Activated T-cell treated with anti-CD3 and anti-CD28 coated beads for 48 hours (primary cell): ENCODE measurements at places on chromosomes 1 and 21.

- DNase-seq = no peak
Observed at GRCh38 chr1:64001038-64001437, 202.4 kb upstream of the UBE2U start.

DNA sequence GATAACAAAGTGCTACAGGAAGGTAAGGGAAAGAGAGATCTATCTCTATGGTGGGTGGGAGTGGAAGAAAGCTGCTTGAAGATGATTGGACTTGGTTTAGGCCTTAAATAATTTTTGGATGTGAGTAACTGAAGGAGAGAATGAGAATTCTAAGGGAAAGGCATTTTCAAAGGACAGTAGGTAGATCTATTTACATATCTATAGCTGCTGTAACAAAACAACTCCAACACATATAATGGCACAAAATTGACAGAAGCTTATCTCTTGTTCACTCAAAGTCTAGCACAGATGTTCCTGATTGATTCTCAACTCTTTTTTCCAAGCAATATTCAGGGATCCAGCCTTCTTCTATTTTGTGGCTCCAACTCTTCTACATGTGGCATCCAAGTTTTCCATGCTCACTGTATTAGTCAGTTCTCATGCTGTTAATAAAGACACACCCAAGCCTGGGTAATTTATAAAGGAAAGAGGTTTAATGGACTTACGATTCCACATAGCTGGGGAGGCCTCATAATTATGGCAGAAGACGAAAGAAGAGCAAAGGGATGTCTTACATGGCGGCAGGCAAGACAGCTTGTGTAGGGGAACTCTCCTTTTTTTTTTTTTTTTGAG, 3.1 kb upstream of the DDAH1 start:
- no peak for DNase-seq

DNA sequence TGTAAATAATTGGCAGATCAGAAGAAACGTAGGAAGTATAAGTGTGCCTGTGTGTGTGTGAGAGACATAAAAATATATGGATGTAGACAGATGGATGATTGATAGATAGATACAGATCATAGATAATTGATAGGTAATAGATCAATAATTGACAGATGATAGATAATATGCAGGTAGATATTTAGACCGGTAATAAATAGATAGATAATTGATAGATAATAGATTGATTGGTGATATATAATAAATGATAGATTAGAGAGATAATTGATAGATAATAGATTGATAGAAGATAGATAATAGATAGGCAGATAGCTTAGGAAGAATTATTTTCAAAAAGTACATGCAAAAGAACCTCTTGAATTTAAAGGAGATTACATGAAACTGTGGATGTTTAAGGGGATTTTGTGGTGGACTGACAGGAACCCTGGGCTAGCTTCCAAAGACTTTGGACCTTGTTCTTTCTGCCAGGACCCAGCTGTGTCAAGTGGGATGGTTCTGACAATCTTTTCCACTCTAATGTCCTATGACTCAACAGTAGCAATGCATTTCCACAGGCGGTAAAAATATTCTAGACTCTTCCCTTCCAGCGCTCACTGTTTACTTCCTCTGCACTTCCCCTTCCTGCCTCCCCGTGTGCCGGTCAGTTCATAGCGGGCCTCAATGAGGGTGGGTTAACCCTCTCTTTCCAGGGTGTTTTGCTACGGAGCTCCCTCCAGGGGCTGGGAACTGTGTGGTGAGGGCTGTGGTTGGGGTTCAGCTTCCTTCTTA, 39.4 kb downstream of the KCNJ15 start:
- DNase-seq = no peak

DNA sequence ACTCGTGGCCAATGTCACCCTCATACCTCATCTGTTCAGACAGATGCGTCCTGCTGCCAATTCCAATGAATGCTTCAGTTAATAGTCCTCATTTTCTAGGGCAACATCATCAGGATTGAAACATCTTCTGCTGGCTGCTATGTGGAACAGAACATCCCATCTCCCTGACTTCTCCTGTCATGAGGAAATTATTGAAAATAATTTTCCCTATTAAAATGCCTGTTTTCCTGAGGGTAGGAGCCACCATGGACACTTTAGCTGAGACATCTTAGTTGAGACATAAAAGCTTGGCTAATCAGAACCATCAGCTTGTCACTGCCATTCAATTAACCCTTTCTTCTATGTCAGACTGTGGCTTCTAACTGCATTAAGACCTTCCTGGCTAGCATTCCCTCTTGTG, 396.1 kb downstream of the HHAT start:
- DNase-seq = no peak

DNA sequence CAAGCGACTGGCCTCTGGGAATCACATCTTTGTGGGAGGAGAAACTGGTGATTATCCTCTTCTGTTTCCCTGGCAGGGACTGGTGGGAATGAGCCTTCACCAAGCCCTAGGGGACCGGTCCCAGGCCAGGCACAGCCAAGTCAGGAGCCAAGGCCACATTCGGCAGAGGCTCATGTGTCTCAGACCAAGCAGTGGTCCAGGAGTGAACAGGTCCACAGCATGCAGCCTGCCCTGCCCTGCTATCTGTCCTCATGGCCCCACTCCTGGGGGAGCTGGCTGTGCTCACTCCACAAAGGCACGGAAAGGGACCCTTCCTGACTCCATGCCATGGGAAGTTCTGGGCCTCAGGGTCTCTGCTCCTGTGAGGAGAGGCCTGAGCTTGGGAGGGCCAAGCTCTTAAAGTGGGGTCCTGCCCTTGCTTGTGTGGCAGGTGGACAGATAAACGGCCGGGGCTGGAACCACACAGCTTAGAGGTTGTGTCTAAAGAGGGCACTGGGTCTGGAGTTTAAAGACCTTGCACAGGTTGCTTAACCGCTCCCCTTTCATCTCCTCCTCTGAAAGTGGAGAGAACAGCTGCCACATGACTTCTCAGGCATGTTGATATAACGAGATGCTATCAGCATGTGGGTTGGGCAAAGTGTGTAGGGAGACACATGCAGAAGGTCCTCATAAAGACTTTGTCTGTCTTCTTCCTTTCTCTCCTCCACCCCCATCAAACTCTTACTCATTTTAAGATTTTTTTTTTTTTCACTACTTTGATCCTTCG, 57.5 kb downstream of the CASQ2 start:
- DNase-seq = no peak

DNA sequence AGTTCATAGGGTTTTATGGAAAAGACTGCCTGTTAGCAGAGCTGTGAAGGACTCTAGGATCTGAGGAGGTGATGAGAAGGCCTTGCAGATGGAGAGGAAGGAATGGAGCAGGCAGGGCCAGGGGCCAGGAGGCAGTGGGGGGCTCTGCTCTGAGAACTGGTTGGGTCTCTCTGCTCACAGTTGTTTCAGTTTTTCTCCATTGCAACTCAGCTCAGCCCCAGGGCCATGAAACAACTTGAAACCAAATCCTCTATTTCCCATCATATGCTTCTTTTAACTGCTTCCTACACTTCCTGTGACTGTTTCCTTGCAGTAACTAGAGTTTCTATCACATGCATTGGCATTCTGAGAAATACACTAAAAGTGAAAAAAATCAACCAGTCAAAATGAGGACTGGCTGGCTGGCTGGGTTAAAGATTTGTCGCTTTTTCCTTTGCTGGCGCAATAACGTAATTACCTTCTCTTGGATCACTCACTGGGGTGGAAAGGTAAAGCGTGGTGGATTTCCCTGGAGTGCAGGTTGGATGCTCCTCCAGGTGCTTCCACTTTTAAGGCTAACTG, 172.0 kb downstream of the CDC7 start:
- DNase-seq = peak; percentile 18

DNA sequence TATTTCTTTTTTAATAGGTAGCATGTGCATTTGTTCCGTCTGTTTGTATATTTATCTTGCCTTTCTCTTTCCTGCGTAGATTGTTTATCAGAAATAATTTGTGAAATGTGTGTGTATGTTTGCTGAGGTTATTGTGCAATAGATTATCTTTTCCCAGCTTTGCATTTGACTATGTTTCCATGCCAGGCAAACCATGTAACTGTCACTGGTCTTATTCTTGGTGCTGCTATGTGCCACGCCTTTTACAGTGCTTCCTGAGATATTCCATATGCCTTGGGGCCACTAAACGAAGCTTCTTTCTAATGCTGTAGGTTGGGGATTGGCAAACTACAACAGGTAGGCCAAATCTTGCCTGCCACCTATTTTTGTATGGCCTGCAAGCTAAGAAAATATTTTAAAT, 598.8 kb downstream of the PLPP3 start:
- no peak for DNase-seq

DNA sequence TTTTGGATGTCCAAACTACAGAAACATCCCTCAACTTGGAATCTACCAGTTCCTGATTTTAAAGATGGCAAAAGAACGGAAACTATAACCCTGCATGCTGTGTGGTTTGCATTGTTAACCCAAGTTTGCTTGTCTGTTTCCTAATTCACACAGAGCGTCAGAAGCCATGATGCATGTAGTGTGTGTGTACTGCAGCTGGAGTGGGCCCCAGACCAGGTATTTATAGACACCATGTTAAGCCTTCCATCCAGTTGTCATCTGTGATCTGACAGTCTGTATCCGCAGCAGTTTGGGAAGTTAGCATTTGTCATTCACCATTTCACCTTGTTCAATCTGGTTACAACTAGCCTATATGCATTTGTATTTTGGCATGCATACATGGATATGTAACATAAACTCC, 27.7 kb upstream of the PLEKHM2 start:
- no peak for DNase-seq

DNA sequence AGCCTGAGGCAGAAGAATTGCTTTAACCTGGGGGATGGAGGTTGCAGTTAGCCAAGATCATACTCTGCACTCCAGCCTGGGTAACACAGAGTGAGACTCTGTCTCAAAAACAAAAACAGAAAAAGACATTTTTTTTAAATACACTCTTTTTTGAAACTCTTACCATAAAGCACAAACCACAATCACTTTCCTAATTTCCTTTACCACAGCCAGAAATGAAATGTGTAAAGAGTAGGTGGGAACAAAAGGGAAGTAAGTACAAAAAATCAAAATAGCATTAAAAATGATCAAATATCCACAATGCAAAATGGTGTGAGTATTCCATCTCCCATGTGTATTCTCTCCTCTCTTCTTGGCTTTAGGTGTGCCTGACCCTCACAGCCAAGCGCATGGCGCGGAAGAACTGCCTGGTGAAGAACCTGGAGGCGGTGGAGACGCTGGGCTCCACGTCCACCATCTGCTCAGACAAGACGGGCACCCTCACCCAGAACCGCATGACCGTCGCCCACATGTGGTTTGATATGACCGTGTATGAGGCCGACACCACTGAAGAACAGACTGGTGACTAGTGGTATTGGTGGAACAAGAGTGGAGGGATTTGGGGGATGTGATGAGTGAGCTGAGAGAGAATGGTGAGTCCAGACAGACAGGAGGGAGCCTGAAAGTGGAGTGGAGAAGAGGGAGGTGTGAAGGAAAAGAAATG, 14.9 kb downstream of the ATP1A4 start:
- no peak for DNase-seq

GRCh38 chr21:18801468-18801867, 397.9 kb upstream of the TMPRSS15 start:
- DNase-seq = no peak

GRCh38 chr1:160200786-160201185, 4.4 kb upstream of the PEA15 start:
- no peak for DNase-seq

GRCh38 chr1:198788561-198789064, 149.8 kb downstream of the PTPRC start:
- DNase-seq = no peak

DNA sequence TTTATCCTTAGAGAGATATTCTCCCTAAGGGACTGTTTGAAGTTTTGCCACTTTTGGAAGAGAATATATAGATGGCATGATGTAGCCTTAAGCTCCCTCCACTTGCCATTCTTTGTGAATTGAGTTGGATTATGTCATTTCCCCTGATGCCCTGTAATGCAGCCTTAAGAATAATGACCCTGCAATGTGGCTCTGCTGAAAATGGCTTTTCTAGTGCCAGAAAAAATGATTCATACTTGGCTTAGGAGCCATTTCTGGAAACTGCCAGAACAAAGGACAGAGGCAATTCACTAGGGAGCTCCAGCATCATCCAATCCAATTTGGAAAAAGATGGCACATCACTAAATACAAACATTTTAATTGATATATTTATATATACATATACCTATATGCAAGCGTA, 265.3 kb downstream of the SPATA17 start:
- DNase-seq = no peak

GRCh38 chr1:150009604-150010392, 728 bp downstream of the OTUD7B start:
- peak; percentile 47 for DNase-seq

DNA sequence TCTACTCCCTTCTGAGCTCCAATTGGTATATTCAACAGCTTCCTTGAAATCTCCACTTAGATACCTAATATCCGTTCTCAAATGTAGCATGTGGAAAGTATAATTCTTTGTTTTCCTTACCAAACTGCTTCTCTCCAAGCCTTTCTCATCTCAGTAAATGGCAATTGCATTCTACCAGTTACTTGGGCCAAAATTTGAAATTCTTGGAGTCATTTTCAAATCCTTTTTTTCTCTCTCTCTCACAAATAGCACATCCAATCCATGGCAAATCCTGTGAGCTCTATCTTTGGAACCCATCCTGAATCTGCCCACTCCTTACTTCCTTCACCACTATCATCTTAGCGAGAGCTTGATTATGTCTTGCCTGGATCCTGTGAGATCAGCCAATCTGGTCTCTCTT, 39.3 kb upstream of the SLC35F3 start:
- DNase-seq = no peak

GRCh38 chr1:194968916-194969315, 1639.3 kb downstream of the KCNT2 start:
- DNase-seq = no peak

DNA sequence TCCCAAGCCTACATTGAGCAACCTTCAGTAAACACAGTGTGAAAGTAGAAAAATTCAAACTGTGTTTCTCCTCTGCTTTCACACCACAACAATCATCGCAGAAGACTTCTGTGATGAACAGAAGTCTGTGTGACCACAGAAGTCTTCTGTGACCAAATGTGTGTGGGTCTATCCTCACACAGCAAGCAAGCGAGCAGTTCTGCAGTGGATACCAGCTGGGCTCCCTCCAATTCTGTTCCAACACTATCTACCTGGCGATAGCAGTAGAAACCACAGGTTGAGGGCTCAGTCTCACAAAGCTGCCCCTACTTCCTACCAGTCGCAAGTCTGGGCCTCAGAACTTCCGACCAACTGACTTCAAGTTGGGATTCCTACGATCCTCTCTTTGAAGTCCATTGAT, 21.0 kb upstream of the RAP1A start:
- DNase-seq = no peak

DNA sequence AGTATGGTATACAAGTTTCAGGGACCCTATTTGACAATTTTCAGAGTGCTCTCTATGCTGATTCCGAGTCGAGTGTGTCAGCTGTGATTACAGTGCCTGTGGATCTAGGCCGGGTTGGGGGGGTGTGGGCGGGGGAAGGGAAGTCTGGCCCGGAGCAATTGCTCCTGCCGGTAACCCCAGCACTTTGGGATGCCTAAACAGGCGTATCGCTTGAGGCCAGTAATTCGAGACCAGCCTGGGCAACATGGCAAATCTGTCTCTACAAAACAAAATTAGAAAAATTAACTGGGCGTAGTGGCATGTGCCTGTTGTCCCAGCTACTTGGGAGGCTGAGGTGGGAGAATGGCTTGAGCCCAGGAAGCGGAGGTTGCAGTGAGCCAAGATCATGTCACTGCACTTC, 1.6 kb upstream of the IL10RB start:
- no peak for DNase-seq

- no peak for DNase-seq
Observed at GRCh38 chr21:40631211-40631610, 215.7 kb downstream of the DSCAM start.

GRCh38 chr1:2561446-2561845, 5.3 kb downstream of the TNFRSF14 start:
- no peak for DNase-seq

GRCh38 chr1:156119503-156120209, 5.1 kb downstream of the LMNA start:
- DNase-seq = no peak

GRCh38 chr1:178048883-178049282, 45.0 kb upstream of the RASAL2 start:
- DNase-seq = no peak
